ENCODE measurements at places on chromosomes 7 and 10.

DNA sequence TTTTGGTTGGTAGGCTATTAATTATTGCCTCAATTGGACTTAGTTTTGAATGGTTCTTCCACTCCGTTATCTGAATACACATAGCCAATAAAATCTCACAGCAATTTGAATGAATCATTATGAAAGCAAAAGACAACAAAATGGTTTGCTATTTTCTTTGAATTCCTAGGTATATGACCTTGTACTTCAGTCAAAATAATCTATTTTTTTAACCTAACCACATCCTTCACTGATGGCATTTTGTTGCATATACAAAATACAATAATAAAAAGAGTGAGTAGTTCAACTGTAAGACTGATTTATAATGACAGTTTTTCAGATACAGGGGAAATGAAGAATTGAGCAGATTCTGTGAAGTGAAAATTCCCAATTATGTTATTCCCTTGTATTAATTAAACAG is 433.1 kb downstream of the HTR7 start:
- DNase-seq: no peak

- DNase-seq: no peak
Observed at GRCh38 chr10:44389556-44389955, 4.7 kb upstream of the CXCL12 start.

DNA sequence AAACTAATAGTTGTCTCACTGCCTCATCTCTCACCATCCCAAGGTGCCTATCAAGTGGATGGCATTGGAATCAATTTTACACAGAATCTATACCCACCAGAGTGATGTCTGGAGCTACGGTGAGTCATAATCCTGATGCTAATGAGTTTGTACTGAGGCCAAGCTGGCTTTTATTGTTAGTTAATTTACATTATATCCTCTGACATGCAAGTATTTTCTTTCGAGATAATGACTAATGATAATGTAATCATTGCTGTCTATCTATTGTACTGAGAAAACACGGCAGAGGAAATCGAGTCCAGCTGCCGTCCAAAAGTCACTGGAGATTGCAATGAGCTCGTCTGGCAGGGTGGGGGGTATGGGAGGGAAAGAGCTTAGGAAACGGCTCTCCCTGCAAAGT is 172.4 kb upstream of the LANCL2 start:
- no peak for DNase-seq

DNA sequence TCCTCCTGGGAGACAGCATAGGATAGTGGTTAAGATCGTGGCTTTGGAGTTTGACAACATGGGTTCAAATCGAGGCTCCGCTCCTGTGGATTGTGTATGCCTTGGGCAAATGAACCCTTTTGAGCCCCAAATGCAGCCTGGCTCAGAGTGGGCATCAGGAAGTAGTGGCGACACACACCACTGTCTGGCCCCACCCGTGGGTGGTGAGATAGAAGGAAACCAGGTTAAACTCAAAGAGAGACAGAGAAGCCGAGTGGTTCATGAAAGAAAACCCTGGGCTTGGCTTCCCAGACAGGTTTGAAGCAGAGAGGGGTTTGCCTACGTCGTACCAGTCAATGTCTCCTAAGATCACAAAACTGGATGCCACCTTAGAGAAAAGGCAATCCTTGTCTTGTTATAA is 57.7 kb downstream of the PRTFDC1 start:
- no peak for DNase-seq

- DNase-seq: no peak
Observed at GRCh38 chr7:149588930-149589329, 91.3 kb upstream of the ZNF746 start.

DNA sequence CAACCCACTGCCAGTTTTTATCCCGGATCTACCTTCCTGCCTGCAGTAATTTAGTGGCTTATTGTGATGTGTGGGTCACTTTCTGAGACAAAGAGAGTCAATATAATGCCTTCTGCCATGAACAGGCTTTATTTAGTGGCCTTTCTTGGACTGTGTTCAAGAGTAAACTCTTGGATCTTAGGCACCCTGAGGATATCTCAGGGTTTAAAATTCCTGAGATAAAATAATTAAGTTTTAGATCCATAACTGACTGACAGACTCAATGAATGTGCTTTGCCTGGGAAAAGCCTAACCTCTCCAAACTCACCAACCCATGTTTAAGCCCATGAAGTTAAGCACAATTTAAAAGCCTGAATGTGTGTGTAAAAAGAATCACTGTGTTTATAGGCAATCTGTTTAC is 564.3 kb downstream of the LRMDA start:
- no peak for DNase-seq

- peak; percentile 29 for DNase-seq
Observed at GRCh38 chr7:51160990-51161615, 155.5 kb downstream of the COBL start.

GRCh38 chr7:139124084-139124914 is 14.8 kb upstream of the ZC3HAV1 start:
- DNase-seq: no peak

GRCh38 chr7:4845740-4846142 is 16.1 kb downstream of the PAPOLB start:
- DNase-seq: no peak

- no peak for DNase-seq
Observed at GRCh38 chr10:123557366-123558108, 108.6 kb upstream of the GPR26 start.

GRCh38 chr7:3697472-3697871 is 396.4 kb downstream of the SDK1 start:
- DNase-seq: no peak

- DNase-seq: no peak
Observed at GRCh38 chr10:45420453-45421192, 46.6 kb downstream of the ALOX5 start.

DNA sequence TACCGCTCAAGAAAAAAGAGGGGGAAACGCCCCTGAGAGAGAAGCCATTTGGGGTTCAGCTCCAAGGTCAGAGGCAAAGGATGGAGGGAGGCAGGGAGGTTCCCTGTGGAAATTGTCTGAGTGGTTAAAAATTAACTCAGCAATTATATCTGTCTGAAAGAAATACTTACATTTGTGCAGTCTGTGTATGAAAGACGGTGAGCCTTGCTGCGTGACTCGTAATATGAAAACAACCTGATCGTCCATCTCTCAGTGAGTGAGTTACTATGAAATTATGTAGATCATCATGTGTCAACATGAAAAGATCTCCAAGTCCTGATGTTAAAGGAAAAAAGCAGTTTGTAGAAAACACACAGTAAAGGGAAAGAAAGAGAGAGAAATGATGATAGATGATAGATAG is 67.2 kb upstream of the FAM204A start:
- DNase-seq: no peak

DNA sequence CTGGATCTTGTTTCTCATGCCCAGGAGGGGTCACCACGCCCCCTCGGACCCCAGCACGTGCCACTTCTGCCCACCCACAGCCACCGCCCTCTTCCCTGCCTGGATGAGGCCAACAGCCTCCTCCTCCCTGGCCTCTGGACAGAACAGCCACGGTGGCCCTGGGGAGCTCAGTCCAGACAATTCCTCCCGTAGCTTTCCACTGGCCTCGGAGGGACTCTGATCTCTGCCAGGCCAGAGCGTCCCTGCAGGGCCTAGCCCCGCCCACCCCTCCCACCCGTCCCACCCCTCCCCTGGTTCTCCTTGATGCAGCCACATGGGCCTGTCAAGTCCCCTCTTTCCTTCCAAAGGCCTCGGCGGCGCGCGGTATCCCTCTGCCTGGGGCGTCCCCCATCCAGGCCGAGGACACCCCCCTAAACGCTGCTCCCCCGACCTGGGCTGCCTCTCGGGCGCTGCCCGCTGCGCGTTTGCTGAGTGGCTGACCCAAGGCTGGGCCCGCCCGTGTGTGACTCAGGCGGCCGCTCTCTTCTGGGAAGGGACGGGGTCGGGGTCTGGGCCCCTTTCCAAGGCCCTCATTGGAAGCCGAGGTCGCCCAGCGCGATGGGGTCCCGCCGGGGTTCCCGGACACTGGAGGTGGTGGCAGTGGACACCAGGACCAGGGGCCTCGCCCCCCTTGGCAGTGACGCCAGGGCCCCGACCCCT is 557 bp downstream of the TMEM120A start:
- DNase-seq: no peak

- DNase-seq: no peak
Observed at GRCh38 chr10:52256832-52257691, 57.0 kb upstream of the DKK1 start.

- no peak for DNase-seq
Observed at GRCh38 chr10:122368502-122369254, 5.8 kb upstream of the PLEKHA1 start.

DNA sequence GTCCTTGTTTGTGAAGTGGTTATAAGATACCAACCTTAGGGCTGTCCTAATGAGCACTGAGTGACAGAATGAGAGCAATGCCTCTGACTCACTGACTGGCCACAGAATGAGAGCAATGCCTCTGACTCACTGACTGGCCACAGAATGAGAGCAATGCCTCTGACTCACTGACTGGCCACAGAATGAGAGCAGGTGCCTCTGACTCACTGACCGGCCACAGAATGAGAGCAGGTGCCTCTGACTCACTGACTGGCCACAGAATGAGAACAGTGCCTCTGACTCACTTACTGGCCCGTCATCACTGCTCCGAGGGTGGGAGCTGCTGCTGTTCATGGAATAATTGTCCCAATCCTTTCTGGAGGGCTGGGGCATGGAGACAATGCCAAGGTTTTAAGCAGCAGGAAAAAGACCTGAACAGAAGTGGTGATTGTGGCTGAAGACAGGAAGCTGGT is 265.2 kb upstream of the PPP2R2D start:
- DNase-seq: no peak

DNA sequence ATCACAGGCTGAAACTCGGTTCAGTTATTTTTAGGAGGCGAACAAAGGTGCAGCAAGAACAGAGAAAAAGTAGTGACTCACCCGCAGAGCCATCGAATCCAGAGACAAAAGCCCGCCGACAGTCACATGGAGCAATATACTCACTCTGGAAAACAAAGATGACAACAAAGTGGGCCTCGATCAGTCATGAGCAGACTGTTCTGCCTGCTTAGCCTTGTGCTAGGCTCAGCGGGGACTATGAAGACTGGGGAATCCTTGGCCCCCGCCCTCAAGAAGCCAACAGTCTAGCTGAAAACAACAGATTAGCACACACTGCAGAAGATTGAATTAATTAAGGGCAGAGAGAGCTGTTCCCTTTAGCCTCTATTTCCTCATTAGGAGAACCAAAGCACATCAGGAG is 30.4 kb downstream of the XPNPEP1 start:
- no peak for DNase-seq

DNA sequence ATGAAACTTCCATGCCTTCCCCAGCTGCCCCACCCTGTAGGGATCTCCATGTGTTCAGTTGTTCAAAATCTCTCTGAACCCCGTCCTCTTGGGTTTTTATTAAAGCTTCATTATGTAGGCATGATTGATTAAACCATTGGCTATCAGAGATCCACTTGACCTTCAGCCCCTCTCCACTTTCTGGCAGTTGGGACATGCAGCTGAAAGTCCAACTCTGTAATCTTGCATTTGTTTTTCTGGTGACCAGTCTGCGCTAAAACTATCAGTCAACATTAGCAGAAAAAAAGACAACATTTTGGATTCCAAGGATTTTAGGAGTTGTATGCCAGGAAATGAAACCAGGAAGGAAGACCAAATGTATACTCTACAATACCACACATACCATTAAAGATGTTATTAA is 1115.1 kb downstream of the XPNPEP1 start:
- DNase-seq: no peak

DNA sequence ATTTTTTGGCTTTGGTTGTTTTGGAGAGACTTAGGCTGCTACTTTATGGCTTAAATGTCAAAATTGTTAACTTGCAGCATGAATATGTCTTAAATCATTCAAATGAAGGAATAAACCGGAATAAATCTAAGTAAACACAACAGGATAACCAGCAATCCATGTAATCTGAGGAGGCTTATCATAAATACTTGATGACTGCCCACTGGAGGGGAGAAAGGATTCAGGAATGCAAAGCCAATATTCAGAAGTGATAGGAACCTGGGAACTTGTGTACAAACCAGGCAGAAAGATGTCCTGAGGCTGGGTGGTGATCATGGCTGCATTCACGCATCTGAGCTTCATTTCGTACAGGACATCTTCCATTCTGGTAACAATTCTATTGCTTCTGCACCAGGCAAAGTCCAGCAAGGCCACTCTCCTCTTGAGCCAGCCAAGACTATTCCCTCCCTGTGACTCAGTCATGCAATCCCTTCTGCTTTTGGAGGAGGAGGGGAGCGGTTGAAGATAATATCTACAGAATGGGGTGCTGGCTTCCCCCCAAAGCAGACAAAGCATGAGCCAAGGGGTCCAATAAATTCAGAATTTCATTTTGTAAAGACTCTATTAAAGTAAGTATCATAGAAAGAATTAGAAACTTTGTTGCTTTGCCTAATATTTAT is 374.5 kb downstream of the PHTF2 start:
- no peak for DNase-seq

- DNase-seq: no peak
Observed at GRCh38 chr7:6395898-6396595, 51.7 kb downstream of the DAGLB start.

DNA sequence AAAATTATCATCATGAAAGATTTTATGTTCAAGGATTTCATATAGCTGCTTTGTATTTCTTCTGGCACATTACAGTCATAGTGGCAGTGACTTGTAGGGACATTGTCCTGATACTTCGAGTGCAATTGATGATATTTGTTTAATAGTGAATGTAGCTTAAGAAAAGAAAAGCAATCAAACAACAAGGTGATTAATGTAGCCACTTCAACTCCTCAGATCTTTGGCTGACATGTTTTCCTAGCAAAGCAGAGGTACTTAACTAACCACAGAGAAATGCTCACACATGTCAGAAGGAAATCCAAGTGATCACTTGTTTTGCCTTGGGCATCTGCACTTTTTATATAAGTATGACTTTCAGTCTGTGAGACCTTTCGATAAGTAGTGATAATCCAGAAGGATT is 470.3 kb downstream of the AUTS2 start:
- DNase-seq: no peak

GRCh38 chr10:74883428-74883827 is 57.0 kb downstream of the KAT6B start:
- DNase-seq: no peak

DNA sequence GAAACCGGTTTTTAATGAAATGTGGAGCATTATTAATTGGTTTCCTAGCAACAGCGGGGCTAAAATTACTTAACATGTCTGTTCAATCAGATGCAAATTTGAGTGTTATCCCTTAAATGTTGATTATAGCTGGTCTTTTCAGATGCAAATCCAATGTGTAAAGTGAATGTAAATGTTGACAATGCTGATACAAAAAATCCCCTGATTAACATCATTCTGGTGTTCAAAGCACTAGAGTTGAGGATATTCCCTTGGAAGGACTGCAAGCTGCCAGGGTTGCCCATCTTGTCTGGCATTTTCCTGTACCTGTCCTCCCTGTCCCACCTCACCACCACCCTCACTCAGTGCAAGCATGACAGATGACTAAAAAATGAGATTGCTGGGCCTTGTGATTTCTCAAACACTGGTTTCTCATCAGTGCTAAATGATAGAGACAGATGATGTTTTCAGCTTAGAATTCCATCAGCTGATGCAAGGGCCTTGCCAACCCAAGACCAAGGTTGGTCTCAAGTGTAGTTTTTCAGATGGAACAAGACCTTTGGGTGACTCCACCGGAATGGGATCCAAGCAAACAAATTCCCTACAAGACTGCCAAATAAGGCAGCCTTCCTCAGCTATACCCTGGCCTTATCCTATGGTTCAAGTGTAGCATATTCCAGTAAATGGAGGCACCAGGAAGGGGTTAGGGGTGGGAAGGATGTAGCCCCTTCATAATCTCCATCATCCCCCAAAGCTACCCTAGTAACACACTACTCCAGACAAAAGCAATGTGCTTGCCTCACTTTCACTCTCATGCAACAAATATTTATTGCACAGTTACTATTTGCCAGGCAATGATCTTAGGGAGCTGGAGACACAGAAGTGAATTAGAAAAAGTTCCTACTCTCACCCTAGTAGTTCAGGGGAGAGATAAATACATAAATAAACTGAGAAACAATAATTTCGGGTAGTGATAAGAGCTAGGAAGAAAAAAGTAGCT is 54.9 kb downstream of the JAZF1 start:
- no peak for DNase-seq

Measured in stimulated activated CD4-positive, alpha-beta T cell treated with anti-CD3 and anti-CD28 coated beads, Interleukin-1b, Interleukin-23, amount 100 ng/mL, for 24 hours (primary cell).